Cortex of kidney (tissue), 1 donor: ENCODE measurements at places on chromosomes 1 and 21.

DNA sequence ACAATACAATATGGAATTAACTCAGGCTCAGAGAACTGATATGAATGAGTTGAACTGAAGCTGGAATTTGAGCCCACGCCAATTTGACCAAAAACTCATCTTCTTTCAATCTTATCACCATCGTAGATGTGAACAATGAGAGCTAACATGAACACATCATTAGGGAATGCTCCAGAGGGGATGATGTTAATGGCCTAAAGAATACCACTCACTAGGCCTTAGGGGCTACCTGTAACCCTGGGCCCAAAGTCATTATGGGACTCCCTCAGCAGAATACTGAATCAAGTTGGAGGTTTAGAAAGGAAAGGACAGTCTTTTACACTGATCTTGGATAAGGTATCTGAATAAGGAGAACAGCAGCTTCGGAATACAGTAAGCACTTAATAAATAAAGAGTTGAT lies 73.6 kb downstream of the C1orf94 start:
- no peak for DNase-seq

DNA sequence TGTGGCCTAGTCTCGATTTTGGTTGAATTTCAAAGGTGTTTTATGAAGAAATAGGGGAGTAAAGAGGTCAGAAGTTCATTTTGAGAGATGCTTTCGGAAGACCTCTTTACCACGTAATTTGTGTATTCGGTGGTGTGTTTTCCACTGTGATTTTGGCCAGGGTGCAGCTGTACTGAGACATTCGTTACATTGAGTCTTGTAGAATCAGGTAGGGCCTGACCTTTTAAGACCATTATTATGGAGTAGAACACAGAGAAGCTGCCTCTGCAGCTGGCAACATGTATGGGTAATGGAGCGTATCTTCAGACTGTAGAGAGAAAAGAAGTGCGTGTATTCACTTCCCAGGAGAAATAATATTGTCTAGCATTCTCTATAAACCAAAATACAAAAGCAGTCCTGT lies 326.5 kb downstream of the PDE4B start:
- DNase-seq: no peak

DNA sequence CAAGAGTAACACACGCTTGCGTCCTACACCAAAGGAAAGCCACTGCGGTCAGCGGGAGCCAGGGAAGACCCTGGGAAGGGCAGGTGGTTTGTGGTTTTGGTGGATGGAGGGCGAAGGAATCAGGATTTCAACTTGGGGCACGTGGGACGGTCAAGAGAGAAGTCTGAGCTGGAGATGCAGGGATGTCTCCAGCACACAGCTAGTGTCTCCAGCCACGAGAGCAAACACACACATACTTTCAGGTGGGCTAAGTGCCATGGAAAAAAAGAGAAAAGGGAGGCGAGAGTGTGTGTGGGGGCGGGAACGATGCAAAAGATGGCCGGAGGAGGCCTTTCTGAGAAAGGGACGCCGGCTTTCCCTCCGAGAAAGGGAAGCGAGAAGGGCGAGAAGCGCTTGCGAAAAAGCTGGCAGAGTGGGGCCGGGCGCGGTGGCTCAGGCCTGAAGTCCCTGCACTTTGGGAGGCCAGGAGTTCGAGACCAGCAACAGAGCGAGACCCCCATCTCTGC lies 1.4 kb upstream of the SRRM1 start:
- no peak for DNase-seq

DNA sequence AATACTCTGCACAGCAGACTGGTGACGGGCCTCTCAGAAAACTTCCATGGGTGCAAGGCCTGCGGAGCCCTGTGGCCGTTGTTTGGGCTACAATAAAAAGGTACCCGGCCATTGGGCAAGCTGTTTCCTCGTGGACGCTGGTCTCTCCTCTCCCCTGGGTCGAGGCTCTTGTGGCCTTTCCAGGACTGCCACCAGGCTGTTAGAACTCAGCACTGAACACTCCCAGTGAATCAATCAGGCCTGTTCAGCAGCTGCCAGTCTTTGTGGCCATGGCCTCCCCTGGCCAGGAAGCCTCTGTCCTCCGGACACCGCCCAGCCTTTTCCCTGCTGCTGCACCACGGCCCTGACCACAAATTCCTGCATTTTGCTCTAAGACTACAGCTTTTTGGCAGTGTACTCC lies 33.0 kb upstream of the ACTRT2 start:
- DNase-seq: no peak

- DNase-seq: no peak
Measured at GRCh38 chr1:62283986-62284385, 35.2 kb downstream of the KANK4 start.

DNA sequence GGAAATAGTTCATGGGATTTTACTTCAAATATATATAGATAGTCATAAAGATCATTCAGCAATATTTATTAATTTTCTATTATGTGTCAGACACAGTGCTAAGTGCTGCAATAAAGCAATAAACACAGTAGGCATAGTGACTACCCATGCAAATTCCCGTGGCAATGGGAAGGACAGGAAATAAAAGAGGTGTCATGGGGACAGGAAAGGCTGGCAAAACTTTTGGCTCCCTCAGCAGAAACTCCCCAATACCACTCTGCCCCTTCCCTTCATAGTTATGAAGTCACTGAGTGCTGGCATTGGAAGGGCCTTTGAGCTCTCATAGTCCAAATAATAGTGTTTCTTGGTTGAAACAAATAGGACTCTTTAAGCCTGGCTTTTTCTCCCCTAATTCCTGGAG lies 104.4 kb upstream of the DPT start:
- DNase-seq: no peak

- DNase-seq: no peak
Measured at GRCh38 chr1:178682429-178682828, 42.6 kb upstream of the RALGPS2 start.

DNA sequence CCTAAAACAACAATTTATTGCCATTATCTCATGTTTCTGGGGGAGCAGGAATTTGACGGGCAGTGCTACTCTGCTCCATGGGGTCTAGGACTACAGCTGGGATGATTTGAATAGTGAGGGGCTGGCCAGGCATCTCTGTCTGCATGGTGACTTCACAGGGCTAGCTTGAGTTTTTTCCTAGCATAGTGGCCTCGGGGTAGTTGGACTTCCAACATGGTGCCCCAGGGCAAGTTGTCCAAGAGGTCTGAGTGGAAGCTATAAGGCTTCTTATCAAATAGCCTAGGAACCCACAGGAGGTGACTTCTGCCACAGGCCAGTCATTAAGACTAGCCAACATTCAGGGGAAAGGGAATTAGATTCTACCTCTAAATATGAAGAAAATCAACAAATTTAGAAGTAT lies 92.0 kb upstream of the WLS start:
- no peak for DNase-seq

- no peak for DNase-seq
Measured at GRCh38 chr1:245056913-245057312, 97.9 kb upstream of the KIF26B start.

DNA sequence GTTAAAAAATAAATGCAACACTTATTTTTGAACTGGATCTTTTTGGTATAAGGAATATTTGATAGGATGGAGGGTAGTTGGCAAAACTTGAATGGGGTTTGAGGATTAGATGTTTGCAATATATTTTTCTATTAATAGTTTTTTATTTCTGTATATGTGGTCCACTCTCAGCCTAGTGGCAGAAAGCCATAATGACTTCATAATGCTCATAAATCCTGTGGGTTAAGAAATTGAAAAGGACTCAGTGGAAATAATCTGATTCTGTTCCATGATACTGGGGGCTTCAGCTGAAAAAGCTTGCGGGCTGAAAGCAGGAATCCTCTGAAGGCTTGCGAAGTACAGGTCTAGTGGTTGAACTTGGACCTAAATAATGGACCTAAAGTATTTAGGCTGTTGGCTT lies 1028.6 kb upstream of the PRMT6 start:
- DNase-seq: no peak

DNA sequence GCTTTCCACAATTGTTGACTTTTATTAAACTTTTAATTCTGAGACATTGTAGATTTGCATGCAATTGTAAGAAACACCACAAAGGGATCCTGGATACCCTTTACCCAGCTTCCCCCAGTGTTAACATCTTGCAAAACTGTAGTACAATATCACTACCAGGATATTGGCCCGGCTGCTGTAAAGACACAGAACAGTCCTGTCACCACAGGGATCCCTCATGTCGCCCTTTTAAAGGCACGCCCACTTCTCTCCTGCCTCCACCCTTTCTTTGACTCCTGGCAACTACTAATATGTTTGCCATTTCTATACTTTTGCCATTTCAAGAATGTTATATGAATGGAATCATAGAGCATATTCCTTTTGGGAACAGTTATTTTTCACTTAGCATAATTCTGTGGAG lies 37.0 kb downstream of the NAV1 start:
- DNase-seq: no peak

- DNase-seq: no peak
Measured at GRCh38 chr21:42840411-42841155, 38.8 kb downstream of the WDR4 start.
